ENCODE measurements at places on chromosomes 5 and 9.

- DNase-seq: no peak
These were observed 112.1 kb downstream of the BASP1 start for GRCh38 chr5:17329571-17329970.

- DNase-seq: no peak
These were observed 62.3 kb downstream of the CXXC5 start for GRCh38 chr5:139710319-139711066.

- no peak for DNase-seq
These were observed 153.5 kb downstream of the PRELID2 start for GRCh38 chr5:145681686-145682085.

DNA sequence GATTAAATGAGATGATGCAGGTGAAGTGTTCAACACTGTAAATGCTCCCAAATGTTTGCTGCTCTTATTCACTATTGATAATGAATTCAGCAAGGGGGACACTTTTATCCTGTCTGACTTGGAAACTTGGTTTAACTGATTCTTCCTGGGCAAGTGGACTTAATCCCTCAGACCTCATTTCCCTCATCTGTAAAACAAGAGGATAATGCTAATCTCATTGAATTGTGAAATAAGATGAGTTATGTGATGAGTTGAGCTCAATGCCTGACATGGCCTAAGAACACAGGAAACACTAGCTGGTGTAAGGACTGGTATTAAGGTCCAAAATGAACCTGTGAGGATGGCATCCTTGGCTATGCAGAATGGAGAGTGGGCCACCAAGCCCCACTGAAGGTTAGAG, 23.3 kb downstream of the TNFSF15 start:
- no peak for DNase-seq

GRCh38 chr5:88691945-88692868, 190.8 kb downstream of the MEF2C start:
- DNase-seq: no peak

DNA sequence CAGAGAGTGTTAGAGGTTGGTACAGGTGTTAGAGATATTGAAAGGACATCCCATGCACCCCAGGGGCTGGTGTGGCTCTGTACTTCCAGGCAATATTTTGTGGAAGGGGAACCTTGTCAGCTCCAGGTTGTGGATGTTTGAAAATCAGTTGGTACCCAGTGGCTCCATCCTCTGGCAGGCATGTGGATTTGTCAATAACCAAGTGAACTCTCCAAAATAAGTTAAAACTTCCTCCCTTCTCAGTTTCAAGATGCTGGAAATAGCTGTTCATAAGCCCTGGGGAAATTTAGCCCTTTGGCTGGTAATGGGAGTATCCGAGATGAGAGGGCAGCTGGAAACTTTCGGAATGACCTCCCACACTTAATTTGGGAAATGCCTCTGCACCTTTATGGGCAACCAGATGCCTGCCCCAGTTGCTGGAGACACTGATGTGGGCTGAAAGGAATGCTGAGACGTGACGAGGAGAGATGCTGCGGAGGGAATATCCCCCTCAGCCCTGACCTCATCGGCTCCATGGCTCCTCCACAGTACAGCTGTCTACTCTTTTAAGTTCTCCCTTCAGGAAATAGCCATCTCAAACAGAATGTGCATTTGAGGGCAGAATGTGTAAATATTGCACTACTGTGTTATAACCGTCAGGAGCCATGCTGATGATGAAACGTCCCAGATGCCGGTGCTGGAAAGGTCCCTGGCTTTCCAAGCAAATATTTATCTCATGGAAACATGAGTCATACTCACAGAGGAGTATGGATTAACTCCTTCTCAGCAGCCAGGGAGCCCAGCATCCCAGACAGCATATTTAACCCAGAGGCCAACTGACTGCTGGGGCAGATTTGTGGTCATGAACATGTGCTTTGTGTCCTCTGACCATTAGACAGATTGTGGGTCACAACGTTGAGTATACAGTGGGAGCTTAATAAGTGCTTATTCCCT, 29.5 kb downstream of the TGFBI start:
- DNase-seq: no peak

GRCh38 chr5:10701567-10702039, 59.4 kb downstream of the DAP start:
- DNase-seq: peak; percentile 4
